Stimulated activated CD8-positive, alpha-beta memory T cell treated with anti-CD3 and anti-CD28 coated beads, Interleukin-7, amount 100 ng/mL, for 24 hours (primary cell): ENCODE measurements at places on chromosomes 2 and 18.

DNA sequence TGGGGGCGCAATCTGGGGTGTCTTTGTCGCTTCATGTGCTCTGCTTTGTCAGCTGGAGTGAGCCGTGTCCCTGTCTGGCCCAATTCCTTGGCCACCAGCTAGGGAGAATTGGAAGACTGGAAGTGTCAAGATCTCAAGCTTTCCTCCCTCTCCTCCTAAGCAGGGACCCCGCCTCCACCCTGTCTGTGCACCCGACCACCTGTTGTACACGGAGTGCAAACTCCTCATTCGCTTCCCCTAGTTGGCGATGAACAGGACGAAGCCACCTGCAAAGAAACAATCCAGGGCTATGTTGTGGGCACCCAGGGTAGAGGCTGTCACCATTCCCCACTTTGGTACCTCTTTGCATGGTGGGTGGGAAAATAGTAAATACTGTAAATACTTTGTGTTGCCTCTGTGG is 1.7 kb upstream of the DQX1 start:
- DNase-seq: no peak

DNA sequence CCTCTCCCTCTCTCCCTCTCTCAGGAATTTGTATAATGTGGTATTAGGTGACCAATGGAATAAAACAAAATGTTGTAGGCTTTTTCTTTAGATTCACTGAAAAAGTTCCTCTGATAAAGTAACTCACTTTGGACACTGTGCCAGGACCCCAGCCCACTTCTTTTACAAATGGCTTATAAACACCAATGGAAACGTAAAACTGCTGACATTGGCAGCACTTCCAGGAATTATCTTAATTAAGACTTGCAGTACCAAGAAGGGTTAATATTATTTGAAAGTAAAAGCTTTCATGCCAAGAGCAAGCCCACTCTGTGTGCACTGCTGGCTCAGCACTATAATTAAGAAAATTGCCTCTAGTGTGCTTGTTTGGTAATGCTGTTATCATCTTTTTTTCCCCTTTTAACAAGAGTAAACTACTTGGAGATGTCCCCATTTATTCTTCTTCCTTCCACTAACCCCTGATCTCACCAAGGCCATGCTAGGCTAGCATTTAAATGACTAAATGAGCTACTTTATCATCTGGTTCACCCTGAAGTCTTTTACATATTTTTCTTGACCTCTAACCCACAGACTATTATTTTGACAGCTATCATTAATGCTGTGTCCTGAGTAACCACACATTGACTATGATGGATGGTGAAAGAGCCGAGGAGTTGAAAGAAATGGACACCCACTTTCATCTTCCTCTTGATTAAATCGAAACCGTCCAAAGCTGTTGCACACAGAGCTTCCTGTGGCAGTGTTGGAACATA is 232.2 kb upstream of the ETAA1 start:
- DNase-seq: no peak

DNA sequence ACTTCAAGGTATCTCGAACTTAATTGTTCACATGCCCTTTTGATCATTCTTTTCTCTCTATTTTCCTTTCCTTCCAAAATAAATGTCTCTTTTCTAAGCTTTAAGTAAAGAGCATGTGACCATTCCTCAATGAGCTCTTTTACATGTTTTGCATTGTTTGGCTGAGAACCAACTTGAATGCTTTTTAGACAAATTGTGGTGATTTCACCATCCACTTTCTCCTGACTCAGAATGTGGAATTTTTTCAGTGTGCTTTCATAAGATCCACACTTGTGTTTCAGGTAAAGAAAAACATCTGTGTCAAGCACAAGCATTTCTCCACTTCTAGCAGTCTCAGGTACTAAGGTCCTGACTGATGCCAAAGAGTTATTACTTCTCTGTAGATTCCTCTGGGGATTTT is 10.7 kb downstream of the RBM43 start:
- no peak for DNase-seq

GRCh38 chr2:229910832-229911412 is 10.9 kb downstream of the TRIP12 start:
- no peak for DNase-seq

DNA sequence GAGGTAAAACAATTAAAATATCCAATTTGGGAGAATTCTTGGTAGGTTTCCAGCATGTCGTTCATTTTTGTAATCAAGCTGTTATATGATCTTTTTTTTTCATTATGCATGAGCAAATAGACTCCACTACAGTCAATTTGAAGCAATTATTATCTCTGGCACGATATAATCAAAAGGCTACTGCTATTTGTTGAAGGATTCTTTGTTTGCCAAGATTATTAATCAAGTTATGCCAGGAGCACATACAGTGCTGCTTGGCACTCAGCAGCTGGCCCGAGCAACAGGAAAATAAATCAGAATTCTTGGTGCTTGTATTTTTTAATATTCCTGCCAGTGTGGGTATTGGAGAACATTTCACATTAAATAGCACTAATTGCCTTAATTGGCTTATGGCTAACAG is 279.5 kb downstream of the RND3 start:
- DNase-seq: no peak

DNA sequence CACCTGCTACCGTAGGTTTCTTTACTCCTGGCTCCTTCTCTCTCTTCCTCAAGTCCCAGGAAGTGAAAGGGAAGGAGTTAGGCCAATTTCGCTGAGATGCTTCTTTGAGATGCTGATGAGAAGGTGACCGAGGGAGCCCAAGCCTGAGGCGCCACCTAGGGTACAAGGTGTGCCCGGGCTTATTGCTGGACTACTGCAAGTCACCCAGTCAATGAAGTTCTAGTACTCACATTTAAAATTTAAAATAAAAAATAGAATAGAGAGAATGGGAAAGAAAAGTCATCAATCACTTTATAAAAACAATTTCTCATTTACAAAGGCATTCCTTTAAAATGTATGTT is 45.3 kb downstream of the ACAA2 start:
- DNase-seq: no peak

- no peak for DNase-seq
These were observed 8.7 kb upstream of the HTR2B start for GRCh38 chr2:231133365-231134099.

GRCh38 chr2:156340804-156341451 is 8.4 kb upstream of the NR4A2 start:
- no peak for DNase-seq

- peak; percentile 75 for DNase-seq
These were observed at the start of gene CAB39 for GRCh38 chr2:230712443-230713330. TSS of gene CAB39 (plus strand) at chr2:230712842. CDS start at chr2:230760002, 47,160 bp downstream.

DNA sequence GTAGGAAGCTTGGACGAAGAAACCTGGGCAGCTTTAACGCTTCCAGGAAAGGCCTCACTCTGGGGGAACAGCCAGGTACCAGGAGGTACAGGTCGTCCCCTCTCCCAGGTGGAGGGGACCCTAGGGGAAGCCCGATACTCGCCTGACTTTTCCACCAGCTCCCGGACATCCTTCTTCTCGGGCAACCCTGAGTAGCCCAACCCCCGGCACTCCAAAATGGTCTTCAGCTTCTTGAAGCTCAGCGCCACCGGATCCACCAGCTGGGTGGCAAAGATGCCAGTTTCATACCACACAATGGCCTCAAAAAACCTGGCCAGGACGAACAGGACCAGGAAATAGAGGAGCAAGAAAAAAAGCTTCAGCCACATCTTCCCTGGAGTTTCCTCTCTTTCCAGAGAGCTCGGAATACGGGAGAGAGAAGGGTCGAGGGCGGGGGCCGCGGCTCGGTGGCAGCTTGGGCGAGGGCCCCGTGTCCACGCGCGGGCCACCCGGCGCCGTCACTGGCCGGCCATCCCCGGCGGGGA is 1.1 kb downstream of the RNF103 start:
- DNase-seq: no peak

DNA sequence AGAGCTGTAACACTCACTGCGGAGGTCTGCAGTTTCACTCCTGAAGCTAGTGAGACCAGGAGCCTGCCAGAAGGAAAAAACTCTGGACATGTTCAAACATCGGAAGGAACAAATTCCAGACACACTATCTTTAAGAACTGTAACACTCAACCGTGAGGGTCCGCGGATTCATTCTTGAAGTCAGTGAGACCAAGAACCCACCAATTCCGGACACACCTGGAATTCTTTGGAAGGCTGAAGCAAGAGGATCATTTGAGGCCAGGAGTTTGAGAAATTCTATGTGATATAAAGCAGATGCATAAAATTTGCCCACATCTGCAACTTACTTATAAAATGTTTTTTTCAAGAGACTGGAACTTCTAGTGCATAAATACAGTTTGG is 43.5 kb upstream of the ITSN2 start:
- DNase-seq: no peak

- DNase-seq: no peak
These were observed 26.8 kb downstream of the SLC30A6 start for GRCh38 chr2:32192418-32192817.

GRCh38 chr2:9382604-9383235 is 40.6 kb downstream of the ITGB1BP1 start:
- no peak for DNase-seq

DNA sequence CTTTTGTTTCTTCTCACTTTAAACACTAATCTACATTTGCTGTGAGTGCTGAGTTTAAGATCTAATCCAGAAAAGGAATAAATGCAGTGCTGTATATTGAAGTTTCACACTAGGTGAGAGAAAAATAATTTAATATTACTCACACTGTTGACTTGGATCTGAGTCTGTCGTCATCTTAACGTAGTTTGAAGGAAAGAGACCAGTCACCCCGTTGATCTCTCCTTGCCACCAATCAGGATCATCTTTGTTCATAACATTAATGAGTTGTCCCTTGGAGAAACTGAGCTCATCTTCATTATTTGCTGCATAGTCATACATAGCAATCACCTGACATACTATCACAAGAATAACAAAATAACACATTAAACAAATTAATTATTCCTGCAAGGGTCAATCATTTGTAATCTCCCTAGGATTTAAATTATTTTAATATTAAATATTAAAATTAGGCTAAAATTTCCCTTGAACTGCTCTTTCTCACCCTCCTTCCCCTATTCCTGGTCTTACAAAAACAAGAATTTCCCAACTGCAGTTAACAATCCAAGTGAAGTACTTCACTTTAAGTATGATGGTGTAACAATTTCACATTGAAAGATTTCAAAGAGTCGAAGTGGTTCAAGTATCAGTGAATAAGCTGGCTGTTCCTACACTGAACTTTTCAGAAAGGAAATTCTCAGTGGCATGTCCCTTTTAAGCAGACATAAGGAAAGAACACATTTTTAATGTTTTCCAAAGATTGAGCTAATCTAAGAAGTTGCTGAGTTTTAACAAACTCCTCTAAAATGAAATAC is 71.3 kb downstream of the FAM228A start:
- no peak for DNase-seq

- DNase-seq: no peak
These were observed 22.5 kb downstream of the EHBP1 start for GRCh38 chr2:62727876-62728566.

DNA sequence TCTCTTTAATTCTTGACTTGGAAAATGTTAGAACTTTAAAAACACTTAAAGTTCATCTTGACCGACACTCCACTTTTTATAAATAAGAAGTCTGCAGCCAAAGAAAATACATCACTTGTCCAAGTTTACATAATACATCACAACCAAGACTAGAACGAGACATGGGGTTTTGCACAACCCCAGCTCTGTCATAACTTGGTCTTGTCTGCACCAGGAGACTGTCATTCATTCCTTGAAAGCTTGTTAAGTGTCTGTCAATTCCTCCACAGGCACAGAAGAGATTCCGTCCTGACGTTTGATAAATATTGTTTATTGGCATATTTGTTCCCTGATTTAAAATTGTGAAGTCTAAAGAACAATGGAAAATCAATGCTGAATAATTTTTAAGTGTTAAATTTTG is 139.5 kb upstream of the SETBP1 start:
- no peak for DNase-seq

DNA sequence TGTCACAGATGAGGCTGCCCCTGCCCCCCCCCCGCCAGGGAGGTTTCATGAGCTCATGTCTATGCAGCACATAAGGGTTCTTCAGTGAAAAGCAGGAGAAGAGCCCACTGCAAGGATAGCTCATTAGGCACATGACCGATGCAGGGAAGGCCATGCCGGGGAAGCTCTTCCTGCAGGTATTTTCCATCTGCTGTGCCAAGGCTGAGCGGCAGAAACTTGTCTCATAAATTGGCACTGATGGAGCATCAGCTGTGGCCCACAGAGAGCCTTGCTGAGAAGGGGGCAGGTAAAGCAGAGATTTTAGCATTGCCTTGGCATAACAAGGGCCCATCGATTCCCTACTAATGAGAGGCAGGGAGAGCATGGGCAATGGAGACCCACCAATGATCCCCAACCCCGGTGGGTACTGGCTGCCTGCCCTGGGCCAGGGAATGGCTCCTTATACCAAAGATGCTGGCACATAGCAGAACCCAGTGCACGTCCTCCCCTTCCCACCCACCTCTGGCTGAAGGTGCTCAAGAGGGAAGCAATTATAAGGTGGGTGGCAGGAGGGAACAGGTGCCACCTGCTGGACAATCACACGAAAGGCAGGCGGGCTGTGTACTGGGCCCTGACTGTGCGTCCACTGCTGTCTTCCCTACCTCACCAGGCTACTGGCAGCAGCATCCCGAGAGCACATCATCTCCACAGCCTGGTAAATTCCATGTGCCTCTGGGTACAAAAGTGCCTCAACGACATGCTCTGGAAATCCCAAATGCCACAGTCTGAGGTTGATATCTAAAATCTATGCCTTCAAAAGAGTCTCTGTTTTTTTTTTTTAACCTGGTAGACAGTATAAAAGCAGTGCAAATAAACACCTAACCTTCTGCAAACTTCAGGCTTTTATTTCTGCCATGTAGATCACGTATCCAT is 41.4 kb downstream of the STEAP3 start:
- no peak for DNase-seq

- no peak for DNase-seq
These were observed 50.1 kb upstream of the MYCN start for GRCh38 chr2:15890124-15890754.

DNA sequence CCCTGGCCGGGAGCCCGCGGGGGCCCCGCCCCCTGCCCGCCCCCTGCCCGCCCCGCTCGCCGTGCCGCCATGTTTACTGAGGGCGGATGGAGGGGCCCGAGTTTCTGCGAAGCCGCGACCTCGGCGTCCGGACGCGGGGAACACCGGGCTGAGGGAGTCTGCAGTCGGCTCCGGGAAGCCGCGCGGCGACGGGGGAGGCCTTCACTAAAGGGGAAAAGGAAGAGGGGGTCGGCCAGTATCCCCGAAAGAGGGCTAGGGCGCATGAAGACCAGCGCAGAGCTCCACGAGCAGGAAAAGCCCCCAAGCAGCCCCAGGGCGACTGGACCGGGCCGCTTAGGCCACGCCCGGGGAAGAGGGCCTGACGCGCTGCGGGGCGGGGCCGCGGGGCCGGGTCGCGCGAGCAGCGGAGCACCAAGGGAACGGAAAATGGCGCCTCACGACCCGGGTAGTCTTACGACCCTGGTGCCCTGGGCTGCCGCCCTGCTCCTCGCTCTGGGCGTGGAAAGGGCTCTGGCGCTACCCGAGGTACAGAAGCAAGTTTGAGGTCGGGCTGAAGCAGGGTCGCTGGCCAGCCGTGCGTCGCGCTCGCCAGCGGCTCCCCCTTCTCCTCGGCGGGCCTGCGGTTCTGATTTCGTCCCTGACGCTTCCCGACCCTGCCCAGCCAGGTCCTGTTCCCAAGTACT is at the start of the genes ATRAID and SLC5A6:
Gene ATRAID, plus strand, starts transcription at position 99 of the 683 bp plus-strand sequence. Its CDS starts 328 bp downstream, at position 427.
Gene SLC5A6, minus strand, starts transcription at position 326 of the 683 bp plus-strand sequence. CDS start 4,618 bp downstream, outside the sequence.
- DNase-seq: peak; percentile 76
